T-cell (primary cell): ENCODE measurements at places on chromosomes 5 and 9.

DNA sequence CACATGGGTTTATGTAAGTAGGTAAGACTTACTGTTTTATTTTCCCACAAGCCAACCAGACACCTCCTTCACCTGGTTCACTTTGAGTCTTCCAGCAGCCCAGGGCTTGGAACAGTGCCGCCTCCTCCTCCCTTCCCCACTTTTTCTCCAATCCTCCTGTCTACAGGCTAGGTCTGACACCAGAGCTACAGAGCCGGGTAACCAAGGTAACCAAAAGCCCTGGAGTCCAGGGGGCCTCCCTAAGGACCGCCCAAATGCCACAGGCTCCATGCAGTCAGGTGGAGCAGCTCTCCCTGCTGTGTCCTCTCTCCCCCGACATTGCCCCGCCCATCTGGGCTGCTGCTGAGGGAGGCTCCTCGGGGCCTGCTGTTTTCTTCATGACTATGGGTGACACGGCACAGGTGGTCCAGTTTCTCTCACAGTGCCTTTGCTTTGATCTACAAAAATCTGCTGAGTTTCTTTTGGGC lies 138.0 kb upstream of the EFNA5 start:
- DNase-seq: no peak
- no peak overlapping the region for H3K4me3 ChIP-seq

DNA sequence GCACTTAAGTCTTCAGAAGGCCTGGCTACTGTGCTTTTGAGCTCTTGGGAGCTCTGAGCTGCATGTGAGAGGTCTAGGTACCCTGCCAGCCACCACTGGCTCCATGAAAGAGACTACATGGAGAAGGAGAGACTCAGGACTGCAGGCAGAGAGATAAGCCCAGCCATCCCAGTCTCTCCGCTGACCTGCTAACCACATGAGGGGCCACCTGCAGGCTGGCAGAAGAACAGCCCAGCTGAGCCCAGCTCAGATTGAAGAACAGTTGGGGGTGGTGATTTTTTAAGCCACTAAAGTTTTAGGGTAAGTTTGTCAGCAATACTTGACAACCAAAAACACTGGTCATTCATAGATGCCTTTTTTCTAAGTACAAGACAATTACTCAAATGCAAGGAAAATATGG lies 205.0 kb upstream of the PRDM9 start:
- no peaks in the 10 kb centered on the region for H3K36me3 ChIP-seq
- no peaks in the 10 kb centered on the region for H3K4me1 ChIP-seq
- H3K27ac ChIP-seq: no peak overlapping the region
- H3K27me3 ChIP-seq: no peaks in the 10 kb centered on the region
- no peak for DNase-seq
- no peak overlapping the region for H3K4me3 ChIP-seq

DNA sequence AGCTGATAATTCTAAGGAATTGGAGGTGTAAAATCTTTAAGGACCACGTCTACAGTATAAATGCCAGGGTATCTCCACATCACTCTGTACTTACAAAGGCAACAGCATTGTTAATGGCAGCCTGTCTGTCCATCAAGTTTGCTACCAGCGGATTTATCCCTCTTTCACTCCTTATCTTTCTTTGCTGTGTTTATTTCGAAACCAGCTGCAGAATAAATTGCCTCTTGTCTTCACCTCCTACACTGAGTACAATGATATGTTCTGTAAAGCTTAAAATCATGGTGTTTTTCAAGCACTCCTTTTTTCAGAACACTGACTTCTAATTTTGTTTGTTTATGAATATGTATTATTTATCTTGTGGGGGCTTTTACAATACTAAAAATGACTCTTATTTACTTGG lies 1088.1 kb downstream of the NR2F1-AS1 start:
- no peak for DNase-seq
- H3K27me3 ChIP-seq: no peaks in the 10 kb centered on the region
- no peak overlapping the region for H3K27ac ChIP-seq

- H3K4me3 ChIP-seq: no peak overlapping the region
- DNase-seq: no peak
- no peaks in the 10 kb centered on the region for H3K36me3 ChIP-seq
- no peaks in the 10 kb centered on the region for H3K4me1 ChIP-seq
- no peak overlapping the region for H3K27ac ChIP-seq
- H3K27me3 ChIP-seq: no peaks in the 10 kb centered on the region
These were observed 127.7 kb downstream of the CPLANE1 start for GRCh38 chr5:37121465-37121864.

- no peak overlapping the region for H3K27ac ChIP-seq
- no peaks in the 10 kb centered on the region for H3K27me3 ChIP-seq
- no peak overlapping the region for H3K4me3 ChIP-seq
- H3K4me1 ChIP-seq: no peaks in the 10 kb centered on the region
These were observed 39.4 kb downstream of the GNG10 start for GRCh38 chr9:111700776-111701175.

GRCh38 chr5:57552033-57552432 lies 69.4 kb upstream of the ACTBL2 start:
- H3K36me3 ChIP-seq: no peaks in the 10 kb centered on the region
- DNase-seq: no peak
- no peak overlapping the region for H3K27ac ChIP-seq
- H3K27me3 ChIP-seq: no peaks in the 10 kb centered on the region
- H3K4me3 ChIP-seq: no peak overlapping the region

DNA sequence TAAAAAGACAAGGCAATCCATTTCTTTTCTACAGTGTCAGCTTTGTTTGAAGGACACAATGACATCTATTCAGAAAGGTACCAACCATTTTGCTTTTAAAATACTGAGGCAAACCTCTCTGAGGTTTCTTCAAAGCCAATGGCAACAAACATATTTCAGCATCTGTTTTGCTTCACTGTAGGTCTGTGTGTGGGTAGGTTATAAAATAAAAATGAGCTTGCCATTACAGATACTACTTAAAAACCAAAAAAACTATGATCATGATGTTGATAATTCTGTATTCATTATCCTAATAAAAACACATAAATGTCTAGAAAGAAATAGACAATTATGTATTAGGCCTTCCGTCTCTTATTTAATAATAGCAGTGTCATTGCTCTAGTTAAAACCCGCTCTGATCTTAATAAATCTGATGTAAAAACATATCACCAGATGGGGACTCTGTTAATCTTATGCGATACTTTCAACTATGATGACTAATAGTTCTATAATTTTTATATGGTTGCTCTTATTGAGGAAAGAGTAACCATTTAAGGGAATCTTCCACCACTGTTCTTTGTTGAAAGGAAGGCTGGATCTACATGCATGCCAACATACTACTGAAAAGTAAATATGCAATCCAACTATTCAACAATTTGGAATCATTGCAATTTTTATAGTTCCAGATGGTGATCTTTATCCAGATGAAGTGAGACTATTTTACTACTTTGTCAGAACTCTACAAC lies 647.2 kb downstream of the PDE4D start:
- no peaks in the 10 kb centered on the region for H3K4me1 ChIP-seq
- no peaks in the 10 kb centered on the region for H3K27me3 ChIP-seq
- H3K27ac ChIP-seq: no peak overlapping the region
- no peaks in the 10 kb centered on the region for H3K36me3 ChIP-seq

GRCh38 chr5:96257904-96258303 lies 175.1 kb downstream of the PCSK1 start:
- no peaks in the 10 kb centered on the region for H3K27me3 ChIP-seq
- no peaks in the 10 kb centered on the region for H3K36me3 ChIP-seq
- H3K4me3 ChIP-seq: no peak overlapping the region
- no peaks in the 10 kb centered on the region for H3K4me1 ChIP-seq
- DNase-seq: no peak

DNA sequence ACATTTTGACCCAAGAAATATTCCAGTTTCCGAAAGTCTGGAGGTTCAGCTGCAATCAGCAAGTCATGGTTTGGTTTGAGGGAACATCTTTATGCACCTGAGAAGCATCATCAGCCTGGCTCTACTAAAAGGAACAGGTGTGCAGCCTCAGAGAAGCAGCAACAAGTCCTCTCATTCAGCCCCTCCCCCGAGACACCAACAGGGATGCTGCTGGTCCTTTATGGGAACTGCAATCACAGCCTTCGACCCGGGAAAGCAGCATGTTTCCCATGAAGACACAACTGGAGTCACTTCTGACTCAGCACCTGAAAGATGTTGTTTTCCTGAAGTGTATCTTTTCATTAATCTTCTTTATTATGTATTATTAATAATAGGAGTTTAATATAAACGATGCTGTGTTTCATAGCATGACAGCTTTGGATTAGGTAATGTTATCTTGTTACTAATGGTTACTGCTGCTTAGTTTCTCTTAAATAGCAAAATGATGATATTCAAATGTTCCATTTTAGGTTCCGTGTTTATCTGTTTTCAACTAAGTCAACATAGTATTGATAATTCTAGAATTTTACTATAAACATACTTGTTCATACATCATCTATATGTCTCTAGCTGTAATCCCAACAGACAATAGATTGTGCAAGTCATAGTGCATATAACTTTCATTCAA lies 15.6 kb upstream of the NREP start:
- H3K4me3 ChIP-seq: no peak overlapping the region
- no peak overlapping the region for H3K27ac ChIP-seq
- DNase-seq: no peak
- H3K4me1 ChIP-seq: no peaks in the 10 kb centered on the region
- H3K36me3 ChIP-seq: no peaks in the 10 kb centered on the region
- H3K27me3 ChIP-seq: no peaks in the 10 kb centered on the region

DNA sequence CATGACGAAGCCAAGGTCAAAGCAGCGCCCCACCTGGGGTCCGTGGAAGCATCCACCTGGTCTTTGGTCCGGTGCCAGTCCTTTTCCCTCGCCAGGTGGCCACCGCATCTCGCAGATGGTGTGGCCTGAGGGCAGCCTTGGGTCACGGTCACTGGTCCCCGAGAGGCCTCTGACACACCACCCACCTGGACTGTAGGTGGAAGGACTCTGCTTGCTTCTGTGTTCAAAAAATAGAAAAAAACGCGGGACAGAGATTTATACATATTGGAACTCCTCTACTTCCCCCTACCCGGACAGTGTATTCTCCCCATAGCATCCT lies 466 bp upstream of the TTC39B start:
- peak overlapping the region; percentile 87 for H3K27ac ChIP-seq
- no peaks in the 10 kb centered on the region for H3K27me3 ChIP-seq
- peaks cover 34% of the 10 kb centered on the region for H3K4me1 ChIP-seq
- H3K36me3 ChIP-seq: no peaks in the 10 kb centered on the region
- peak overlapping the region; percentile 80 for H3K4me3 ChIP-seq

- H3K27me3 ChIP-seq: no peaks in the 10 kb centered on the region
- H3K4me3 ChIP-seq: no peak overlapping the region
- peak overlapping the region; percentile 77 for H3K27ac ChIP-seq
- H3K36me3 ChIP-seq: peaks cover 21% of the 10 kb centered on the region
- DNase-seq: peak; percentile 74
- peaks cover 53% of the 10 kb centered on the region for H3K4me1 ChIP-seq
These were observed 30.4 kb downstream of the JADE2 start for GRCh38 chr5:134555890-134556311.
